EH (cell line): ENCODE measurements at places on chromosomes 2 and 18.

GRCh38 chr2:152056418-152056817 lies 42.4 kb downstream of the CACNB4 start:
- DNase-seq: no peak

GRCh38 chr2:220334210-220334609 lies 706.8 kb downstream of the SLC4A3 start:
- peak; percentile 64 for DNase-seq

- DNase-seq: no peak
These were observed 690.5 kb downstream of the ADCYAP1 start for GRCh38 chr18:1595195-1595594.

GRCh38 chr2:241256168-241256545 lies 59.3 kb downstream of the HDLBP start:
- DNase-seq: no peak

DNA sequence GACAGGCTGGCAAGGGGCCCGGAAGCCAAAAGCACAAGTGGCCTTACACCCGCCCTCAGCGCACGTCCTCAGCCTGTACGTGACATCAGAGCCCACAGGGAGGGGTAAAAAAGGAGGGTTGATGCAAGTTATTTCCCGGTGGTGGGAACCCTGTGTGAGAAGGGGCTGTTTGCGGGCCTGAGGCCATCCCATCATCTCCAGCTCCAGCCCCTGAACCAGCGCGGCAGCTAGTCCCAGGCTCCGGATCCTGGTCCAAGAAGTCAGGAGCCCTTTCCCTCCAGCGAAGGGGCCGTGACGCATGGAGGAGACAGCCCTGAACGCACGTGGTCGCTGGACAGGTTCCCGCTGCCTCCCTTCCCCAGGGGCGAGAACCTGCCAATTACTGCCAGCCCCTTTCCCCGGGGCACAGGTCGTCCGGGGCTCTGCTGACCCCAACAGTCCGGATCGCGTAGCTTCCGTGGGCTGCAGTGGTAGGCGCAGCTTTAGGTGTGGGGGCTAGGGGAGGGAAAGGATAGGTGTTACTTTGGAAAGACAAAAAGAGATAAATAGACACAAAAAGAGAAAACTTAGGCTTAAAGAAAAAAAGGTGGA lies 1.3 kb upstream of the LRP2 start:
- DNase-seq: peak; percentile 16

DNA sequence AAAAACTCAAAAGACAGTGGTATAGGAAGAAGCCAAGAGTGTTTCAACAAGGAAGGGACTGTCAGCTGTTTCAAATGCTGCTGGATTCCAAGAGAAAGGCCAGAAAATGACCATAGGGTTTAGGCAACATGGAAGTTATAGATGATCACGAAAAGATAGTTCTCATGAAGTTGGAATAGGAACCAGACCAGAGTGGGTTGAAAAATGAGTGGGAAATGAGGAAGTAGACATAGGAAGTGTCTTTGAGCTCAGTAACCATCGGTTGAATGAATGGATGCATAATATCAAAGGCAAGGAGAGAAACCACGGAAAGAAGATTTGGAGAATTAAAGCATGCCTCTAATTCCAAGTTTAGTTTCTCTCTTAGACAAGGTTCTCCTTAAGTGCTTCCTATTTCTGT lies 1.3 kb downstream of the NCAPH start:
- no peak for DNase-seq

GRCh38 chr2:168490015-168490874 lies 34.2 kb downstream of the CERS6 start:
- peak; percentile 25 for DNase-seq

GRCh38 chr2:128406736-128407554 lies 88.3 kb upstream of the HS6ST1 start:
- DNase-seq: no peak
